ENCODE measurements at places on chromosomes 1 and 21.

- DNase-seq: no peak
These were observed 365.9 kb downstream of the COL11A1 start for GRCh38 chr1:102742426-102742825.

DNA sequence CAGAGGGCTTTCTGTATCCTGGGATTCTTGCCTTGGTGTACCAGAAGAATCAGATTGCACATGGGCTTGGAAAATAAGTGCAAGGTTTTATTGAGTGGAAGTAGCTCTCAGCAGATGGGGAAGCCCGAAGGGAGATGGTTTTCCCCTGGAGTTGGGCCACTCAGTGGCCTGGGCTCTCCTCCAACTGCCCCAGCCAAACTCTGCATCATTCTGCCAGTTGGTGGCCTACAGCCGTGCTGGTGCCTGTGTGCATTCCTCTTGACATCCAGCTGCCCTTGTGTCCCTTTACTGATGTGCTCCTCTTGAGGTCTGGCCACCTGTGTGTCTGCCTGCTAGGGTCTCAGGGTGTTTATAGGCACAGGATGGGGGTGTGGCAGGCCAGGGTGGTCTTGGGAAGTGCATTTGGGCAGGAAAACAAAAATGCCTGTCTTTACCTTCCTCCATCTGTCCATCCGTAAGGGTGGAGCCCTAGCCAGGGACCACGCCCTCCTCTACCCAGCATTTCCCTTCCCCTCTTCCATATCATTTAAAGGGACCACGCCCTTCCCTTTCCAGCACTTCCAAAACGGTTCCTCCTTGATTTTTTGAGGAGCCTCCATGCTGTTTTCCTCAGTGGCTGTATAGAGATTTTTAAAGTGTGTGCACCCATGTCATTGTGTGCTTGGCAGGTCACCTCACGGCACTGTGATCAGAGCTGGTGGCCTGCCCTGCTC lies 18.9 kb downstream of the SNAP47 start:
- DNase-seq: no peak

GRCh38 chr1:8350914-8351684 lies 33.2 kb downstream of the SLC45A1 start:
- DNase-seq: no peak

DNA sequence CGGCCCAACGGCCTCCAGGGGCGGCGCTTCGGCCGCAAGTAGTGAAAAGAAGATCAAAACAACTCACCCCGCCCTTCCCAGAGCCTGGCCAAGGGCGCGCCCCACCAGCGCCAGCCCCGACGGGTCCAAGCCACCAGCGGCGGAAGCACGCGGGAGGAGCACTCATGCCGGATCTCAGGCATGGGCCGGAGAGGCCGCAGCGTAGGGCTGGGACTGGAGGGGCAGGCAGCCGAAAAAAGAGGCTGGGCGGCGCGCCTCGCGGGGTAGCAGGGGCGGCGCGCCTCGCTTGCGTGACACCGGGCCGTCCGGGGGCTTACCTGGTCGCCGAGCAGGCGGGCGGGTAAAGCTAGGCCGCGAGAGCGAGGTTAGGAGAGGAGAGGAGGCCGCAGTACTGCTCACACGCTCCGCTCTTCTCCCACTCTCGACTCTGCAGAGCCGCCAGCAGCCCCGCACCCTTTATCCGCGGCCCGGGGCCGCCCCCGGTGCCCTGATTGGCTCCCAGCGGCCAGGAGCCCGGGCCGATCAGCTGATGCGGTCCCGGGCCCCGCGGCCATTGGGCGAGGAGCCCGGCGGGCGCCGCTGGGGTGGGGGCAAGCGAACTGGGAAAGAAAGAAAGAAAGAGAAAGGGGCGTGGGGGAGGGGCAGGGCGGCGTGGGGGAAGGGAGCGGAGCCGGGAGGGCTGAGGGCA lies at the start of gene GLUL:
Gene GLUL, minus strand, starts transcription at position 429 of the 688 bp plus-strand sequence. CDS start 3,053 bp downstream, outside the sequence.
- peak; percentile 79 for DNase-seq

- no peak for DNase-seq
These were observed 245.7 kb upstream of the RGS18 start for GRCh38 chr1:191912517-191912916.
